ENCODE measurements at places on chromosomes 16 and 17. TPM values are rescaled to one million over a fixed set of nuclear protein-coding genes. Genes with fewer than 3 reads are reported as not detected.

DNA sequence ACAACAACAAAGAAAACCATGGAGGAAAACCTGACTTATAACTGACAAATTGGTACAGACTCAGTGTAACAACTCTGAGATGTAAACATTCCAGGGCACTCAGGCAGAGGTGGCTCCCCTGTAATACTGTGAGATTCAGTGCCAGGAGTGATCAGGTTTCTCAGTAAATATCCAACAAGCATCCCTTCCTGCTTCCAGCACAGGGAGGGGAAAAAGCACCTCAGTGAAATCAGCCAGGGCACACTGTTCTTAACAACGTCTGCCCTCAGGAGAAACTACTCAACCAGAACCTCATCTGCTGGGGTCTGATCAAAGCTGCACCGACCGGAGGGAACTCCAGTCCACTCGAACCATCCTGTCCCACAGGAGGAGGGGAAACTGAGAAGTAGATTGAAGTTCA is 52.3 kb downstream of the AMFR start:
- DNase-seq: no peak
- no peaks in the 10 kb centered on the region for H3K27me3 ChIP-seq
- no peak overlapping the region for H3K27ac ChIP-seq
- H3K4me3 ChIP-seq: no peak overlapping the region

DNA sequence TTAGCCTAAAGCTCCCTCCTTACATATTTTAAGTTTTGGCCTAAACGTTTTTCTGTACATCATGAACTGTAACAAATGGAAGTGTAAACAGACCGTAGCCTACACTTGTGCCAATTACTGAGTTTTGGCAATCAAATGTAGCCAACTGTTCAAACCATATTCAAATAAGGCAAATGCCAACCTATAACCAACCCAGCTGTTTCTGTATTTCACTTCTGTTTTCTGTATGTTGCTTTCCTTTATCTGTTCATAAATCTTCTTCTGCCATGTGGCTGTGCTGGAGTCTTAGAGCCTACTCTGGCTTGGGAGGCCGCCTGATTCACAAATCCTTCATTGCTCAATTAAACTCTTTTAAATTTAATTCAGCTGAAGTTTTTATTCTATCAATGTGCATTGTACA is 6.9 kb upstream of the C16orf78 start:
- H3K4me1 ChIP-seq: no peaks in the 10 kb centered on the region
- no peak overlapping the region for H3K4me3 ChIP-seq
- H3K36me3 ChIP-seq: no peaks in the 10 kb centered on the region
- no peak overlapping the region for H3K27ac ChIP-seq
- DNase-seq: no peak

DNA sequence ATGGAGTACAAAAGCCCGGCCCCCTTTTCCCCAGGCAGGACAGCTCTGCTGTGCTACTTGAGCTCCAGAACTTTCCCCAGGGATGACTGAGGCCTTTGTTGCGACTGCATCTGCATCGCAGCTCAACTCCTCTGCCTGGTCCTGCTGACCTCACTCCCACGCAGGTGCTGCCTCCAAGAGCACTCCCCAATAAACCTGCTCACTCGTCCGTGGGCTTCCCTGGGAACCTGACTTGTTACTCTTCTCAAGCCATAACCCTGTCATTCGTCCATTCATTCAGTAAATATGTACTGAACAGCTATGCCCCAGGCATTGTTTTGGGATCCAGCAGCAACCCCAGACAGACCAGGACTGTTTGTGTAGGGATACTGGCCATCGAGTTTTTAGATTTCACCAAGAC is 11.6 kb upstream of the RMI2 start:
- no peak overlapping the region for H3K27ac ChIP-seq
- H3K36me3 ChIP-seq: no peaks in the 10 kb centered on the region
- H3K4me1 ChIP-seq: peaks cover 8% of the 10 kb centered on the region
- H3K27me3 ChIP-seq: no peaks in the 10 kb centered on the region

DNA sequence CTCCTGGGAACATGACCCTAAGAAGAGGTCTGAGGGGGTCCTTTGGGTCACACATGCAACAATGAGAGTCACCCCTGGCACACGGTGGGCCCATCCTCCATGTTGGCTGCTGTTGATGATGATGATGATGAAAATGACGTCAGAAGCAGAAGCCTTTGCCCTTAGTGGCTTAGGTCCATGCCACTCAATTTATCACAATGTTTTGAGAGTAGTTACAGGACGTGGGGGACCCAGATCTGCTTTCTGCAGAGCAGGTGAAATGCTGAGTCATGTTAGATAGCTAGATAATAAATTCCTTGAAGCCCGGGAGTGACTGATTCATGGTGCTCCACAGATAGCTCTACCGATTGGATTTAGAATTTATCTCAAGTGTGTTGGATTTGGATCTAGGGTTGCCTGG is 53.9 kb downstream of the VPS35L start:
- H3K4me3 ChIP-seq: no peak overlapping the region
- H3K4me1 ChIP-seq: no peaks in the 10 kb centered on the region
- no peak for DNase-seq
- H3K36me3 ChIP-seq: no peaks in the 10 kb centered on the region

GRCh38 chr17:75764711-75765421 is at the start of gene GALK1:
Gene GALK1, minus strand, starts transcription at chr17:75765192. Its CDS starts 56 bp downstream, at chr17:75765136.
- peak; percentile 71 for DNase-seq
- no peaks in the 10 kb centered on the region for H3K27me3 ChIP-seq
- H3K4me1 ChIP-seq: peaks cover 11% of the 10 kb centered on the region
- H3K4me3 ChIP-seq: peak within 1 kb of the TSS; percentile 15
- H3K27ac ChIP-seq: peak within 1 kb of the TSS; percentile 21

The NPIPB13 gene
- total RNA-seq: 3.0 TPM

DNA sequence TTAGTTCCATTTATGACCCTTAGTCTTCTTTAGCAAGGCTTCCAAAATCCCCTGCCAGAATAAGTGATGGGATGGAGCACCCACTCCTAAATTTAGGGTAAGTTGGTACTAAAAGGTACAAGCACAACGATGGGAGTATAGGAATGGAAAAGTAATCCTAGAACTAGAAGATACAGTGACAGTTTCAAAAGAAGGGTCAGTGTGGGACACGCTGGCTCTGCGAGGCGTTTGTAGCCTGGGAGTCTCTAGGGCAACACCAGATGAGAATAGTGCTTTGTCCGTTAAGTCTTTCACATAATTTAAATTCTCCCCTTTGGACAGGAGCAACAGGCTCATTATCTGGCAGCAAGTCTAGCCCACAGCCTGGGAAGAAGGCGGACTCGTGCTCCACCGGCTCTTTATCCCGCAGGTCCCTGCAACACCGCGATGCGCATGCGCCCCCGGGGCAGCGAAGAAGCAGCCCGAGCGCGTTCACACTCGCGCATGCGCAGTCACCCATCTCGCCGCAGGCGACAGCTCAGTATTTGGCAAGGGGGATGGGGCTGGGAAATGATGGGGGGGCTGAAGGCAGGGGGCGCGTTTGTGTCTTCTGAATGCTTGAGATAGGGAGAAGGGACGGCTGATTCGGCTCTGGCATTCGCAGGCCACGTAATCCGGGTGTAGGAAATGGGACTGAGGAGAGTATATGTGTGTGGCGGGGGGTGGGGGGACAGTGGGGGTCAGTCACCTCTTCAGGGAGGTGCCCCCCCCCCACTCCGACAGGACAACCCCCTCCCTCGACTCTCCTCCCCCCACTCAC is 564 bp downstream of the SPOP start:
- H3K4me3 ChIP-seq: peak overlapping the region; percentile 18
- peak; percentile 98 for DNase-seq
- peak overlapping the region; percentile 89 for H3K27ac ChIP-seq

DNA sequence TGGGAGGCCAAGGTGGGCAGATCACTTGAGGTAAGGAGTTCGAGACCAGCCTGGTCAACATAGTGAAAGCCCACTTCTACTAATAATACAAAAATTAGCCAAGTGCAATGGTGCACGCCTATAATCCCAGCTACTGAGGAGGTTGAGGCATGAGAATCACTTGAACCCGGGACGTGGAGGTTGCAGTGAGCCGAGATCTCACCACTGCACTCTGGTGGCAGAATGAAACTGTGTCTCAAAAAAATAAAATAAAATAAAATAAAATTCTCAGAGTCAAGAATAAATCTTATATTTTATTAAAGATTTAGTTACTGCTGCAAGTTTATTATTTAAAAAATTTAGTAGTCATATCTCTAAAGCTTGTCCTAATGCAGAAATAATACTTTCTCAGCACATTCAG is 29.7 kb downstream of the ARL4D start:
- no peak for DNase-seq
- no peaks in the 10 kb centered on the region for H3K36me3 ChIP-seq
- H3K27ac ChIP-seq: no peak overlapping the region
- H3K4me3 ChIP-seq: no peak overlapping the region

The TBC1D26 gene
- total RNA-seq: not detected
